ENCODE measurements at places on chromosomes 5 and 9.

DNA sequence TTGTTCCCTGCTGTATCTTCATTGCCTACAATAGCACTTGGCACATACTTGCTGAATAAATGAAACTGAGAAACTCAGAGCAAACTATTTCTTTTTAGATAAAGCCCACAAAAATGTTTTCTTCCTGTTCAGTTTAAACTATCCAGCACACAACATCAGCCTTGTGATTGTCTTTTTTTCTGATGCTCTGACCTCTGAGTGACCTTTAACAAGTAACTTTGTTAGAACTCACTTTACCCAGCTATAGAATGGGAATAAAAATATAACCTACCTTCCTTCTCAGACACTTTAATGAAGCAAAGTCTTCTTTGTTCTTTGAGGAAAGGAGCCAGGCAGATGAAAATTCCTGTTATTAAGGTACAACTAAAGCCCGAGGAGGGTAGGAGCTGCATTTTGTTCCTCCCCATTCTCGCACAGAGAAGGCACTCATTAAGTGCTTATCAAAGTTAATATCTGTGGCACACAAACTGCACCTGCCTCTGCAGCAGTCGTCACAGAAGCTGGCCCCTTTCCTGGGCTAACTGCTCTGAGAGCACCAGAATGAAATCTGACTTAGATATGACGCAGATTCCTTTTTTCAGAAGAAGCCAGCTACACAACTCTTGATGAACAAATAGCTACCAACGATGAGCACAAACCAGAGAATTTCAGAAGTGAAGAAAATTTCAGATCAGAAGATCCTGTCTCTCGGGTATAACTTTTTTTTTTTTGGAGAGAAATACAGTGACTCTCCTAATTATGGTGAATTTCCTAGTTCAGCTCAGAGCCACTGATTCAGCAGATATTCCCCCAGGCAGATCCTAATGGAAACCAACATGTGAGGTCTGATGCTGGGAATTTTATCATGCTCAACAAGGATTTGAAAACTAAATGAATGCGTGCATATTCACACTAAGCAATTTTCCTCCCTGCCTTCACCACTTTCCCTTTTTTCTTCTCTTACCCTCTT is 31.0 kb upstream of the NR3C1 start:
- DNase-seq = no peak

DNA sequence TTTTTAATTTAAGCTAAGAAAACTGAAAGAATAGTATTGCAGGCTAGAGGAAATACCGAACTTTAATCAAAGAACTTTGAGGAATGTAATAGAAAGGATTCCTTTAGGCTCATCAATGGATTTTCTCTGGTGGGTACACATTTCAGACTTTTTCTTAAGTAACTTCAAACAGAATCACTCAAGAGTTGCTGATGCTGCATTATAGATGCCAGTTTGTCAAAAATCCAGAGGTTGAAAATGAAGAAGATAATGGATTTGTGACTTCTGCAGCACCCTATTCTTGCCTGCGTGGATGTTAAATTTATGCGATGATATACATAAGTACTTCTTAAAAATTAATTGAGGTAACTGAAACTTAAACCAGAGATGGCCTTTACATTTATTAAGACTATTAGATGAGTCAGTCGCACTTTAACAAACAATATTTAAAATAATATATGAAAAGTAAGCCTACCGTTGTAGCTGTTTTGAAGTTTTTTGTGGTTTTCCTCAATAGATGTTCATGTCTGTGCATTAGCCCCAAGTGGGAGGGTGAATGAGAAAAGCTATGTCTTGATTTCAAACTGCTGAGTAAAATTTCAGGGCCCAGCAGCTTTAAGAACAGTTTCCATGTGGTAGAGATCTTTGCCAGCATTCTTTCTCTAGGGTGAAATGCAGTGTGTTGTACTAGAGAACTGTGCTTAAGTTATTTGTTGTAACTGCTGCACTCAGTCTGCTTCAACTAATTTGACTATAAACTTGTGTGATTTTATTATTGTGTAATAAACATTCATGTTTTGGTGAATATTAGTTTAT is at the start of gene OGN:
Gene OGN, minus strand, starts transcription at position 537 of the 795 bp plus-strand sequence. CDS start 1,171 bp downstream, outside the sequence.
- peak; percentile 49 for DNase-seq

DNA sequence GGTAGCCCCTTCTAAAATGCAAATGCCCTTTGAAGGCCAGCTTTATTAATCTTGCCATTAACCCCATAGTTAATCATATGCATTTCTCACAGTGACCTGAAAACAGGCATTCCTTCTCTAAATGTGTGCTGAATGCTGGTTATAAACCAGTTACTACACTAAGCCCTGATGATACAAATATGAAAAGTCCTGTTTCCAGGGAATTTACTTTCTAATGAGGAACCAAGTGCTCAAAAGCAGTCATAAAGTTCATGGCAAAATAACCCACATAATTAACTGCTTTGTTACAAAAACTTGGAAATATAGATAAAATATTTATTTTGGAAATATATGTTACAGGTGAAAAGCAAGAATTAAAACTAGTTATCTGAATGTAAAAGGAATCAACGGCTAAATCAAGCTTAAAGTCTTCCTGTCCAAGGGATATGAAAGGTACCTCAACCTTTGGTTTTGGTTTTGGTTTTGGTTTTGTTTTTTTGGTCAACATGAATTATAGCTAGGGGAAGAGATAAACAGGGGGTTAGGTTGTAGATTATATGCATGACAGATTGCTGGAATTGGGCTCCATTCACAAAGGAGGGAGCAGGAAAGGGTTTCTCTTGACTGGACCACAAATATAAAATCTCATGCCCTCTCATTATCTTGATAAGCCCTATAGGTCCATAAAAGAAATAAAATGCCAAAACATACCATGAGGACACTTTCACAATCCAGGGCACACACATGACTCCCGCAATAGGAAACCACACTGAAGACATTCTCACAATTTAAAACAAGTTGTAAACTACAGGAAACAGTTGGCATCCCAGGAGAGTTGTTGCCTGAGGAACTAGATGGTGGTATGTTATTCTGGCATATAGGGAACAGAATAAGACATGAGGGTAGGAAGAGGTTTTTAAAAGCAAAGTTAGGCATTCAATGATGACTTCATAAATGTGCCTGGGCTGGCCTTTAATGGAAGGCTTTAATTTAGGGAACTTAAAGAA is 46.7 kb upstream of the MACIR start:
- no peak for DNase-seq

DNA sequence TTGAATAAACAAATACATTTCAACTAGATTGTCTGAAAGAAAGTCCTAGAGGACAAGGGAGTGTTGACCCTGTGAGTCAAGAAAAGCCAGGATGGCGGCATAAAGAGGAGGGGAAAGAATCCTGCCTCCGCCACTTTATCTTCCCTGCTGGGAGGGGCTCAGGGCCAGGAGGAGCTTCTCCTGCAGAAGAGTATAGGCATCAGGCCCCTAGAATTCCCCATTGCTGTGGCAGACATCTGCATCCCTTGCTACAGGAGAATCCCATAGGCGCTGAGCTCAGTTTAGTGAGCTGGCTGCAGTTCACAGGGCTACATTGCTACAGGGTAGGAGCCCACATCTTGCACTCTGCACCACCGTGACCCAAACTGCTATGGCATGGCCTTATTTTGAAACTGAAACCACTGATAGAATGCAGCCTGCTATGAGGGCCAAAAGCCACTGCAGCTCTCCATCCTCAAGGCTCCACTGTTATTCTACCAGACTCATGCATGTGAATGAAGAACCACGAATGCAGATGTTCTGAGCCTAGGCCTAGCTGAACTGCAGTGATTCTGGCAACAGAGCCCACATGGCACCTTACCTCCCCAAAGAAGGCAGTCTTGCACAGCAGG is 941.4 kb upstream of the CTNND2 start:
- no peak for DNase-seq

DNA sequence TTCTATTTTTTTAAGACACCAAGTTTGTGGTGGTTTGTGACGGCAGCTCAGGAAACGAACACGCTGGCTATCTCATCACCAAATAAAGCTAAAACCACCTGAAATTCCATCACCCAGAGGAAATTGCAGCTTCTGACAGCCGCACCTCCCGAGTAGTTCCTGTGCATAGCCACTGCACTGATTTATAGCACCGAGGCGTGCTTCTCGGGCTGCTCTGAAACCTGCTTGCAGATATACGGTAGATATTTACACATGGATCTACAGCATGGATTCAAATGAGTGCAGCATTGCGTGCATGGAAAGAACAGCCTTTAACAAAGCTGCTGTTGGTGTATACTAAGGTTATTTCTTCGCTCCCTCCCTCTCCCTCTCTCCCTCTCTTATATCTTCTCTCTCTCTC is 153.8 kb downstream of the PHF2 start:
- DNase-seq = no peak

- DNase-seq = peak; percentile 76
Observed at GRCh38 chr5:150302301-150303069, at the start of gene ARSI. TSS of gene ARSI (minus strand) at chr5:150302905. CDS start at chr5:150302373, 532 bp downstream.

GRCh38 chr5:142125378-142125777 is 16.8 kb downstream of the NDFIP1 start:
- DNase-seq = no peak

DNA sequence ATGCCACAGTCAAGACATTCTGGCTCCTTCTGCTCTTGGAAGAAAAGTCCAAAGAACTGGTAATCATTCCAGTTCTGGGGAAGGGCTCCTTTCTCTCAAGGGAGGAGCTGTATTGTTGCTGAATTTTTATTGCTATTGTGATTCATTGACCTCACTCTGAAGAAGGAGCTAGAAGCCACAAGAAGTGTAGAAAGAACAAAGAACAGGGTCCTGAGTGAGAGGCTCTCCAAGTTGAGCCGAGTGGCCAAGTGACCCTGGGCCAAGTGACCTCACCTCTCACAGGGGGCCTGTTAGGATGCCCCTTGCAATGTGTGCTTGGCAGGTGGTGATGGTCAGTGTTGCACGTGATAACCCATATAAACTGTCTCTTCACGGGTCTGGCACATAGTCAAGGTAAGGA is 173.3 kb downstream of the FGF18 start:
- peak; percentile 37 for DNase-seq

- DNase-seq = peak; percentile 59
Observed at GRCh38 chr5:175444060-175444904, at the start of gene DRD1. TSS of gene DRD1 (minus strand) at chr5:175444182. CDS start at chr5:175443099, 1,083 bp downstream.

DNA sequence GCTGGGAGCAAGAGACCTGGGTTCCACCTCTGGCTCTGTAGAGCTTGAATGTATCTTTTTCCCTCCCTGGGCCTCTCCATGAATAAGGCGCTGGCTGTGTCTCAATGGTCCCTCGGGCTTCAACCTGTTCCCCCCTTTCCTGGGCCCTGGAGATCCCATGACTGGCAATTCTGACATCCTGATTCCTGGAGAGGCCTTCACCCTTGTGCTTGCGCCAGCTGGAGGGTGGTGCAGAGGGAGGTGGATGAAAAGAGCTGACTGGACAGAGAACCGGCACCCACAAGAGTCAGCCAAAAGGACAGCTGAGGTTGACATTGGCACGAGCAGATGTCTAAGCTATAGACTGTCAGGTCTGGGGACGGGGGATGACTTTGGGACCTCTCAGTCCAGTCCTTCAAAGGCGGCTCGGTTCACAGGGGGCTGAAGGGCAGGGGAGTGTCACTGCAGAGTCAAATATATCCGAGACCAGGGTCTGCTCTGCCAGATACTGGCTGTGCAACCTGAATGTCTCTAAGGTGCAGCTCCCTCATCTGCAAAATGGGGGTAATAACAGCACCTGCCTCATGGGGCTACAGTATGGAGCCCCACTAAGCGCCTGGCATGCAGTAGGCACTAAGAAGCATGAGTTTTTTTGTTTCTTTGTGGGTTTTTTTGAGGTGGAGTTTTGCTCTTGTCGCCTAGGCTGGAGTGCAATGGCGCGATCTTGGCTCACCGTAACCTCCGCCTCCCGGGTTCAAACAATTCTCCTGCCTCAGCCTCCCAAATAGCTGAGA is 13.8 kb downstream of the DNM1 start:
- DNase-seq = no peak

DNA sequence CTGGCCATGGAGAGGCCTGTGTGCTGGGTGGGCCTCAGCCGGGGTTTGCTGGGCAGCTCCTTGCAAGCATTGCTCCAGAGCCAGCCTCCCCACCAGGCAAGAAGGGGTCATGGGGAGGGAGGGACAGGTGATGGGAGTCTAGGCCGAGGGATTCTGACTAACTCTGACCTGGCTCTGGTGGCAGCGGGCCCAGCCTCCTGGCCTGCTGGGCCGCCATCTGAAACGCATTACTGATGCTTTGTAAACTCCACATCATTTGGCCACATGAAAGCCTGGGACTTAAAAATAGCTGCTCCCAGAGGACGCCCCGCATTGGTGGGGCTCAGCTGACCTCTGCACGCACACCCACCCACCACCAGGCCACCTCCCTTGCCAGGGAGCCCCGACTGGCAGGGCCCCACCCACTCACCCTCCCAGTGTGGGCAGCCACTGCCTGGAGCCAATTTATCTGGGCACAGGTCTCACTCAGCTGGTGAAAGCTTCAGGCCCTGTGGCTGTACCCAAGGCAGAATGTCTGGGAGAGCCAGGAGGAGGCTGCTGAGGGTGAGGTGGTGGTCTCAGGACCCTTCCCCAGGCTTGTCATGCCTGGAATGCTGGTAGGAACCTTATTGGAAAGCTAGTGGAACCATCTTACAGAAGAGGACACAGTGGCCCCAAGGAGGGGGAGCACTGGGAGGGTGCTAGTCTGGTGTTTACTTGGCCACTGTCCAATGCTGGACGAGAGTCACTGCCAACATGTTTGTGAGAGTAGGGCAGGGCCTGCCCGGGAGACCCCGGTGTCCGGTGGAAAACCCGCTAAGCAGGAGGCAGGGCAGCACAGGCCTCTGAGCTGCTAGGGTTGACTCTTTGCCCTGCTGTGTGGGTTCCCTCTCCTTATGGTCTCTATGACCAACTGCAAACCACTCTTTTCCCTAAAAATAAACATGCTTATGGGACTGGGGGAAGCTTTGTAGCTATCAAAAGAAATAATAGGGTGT is 10.8 kb downstream of the TCF7 start:
- peak; percentile 99 for DNase-seq

DNA sequence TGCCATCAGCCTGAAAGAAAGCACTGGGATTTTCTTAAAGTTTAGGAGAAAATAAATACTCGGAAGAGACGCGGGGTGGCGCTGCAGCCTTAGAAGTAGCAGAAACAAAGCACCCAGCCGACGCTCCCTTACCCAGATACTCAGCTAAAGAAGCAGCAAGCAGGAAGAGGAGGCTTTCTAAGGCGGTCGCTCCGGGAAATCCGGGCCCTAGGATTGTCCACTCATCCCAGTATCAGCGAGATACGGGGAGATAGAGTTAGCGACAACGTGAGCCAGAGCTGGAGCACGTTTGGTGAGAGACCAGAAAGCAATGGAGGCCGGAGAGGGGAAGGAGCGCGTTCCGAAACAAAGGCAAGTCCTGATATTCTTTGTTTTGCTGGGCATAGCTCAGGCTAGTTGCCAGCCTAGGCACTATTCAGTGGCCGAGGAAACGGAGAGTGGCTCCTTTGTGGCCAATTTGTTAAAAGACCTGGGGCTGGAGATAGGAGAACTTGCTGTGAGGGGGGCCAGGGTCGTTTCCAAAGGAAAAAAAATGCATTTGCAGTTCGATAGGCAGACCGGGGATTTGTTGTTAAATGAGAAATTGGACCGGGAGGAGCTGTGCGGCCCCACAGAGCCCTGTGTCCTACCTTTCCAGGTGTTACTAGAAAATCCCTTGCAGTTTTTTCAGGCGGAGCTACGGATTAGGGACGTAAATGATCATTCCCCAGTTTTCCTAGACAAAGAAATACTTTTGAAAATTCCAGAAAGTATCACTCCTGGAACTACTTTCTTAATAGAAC is at the start of gene PCDHB2:
Gene PCDHB2, plus strand, starts transcription at position 135 of the 782 bp plus-strand sequence. Its CDS starts 176 bp downstream, at position 311.
- DNase-seq = peak; percentile 80
